NCI-H146 (cell line): ENCODE measurements at places on chromosomes 2 and 18.

- peak; percentile 13 for DNase-seq
These were observed 138.5 kb downstream of the RIT2 start for GRCh38 chr18:42976869-42977590.

DNA sequence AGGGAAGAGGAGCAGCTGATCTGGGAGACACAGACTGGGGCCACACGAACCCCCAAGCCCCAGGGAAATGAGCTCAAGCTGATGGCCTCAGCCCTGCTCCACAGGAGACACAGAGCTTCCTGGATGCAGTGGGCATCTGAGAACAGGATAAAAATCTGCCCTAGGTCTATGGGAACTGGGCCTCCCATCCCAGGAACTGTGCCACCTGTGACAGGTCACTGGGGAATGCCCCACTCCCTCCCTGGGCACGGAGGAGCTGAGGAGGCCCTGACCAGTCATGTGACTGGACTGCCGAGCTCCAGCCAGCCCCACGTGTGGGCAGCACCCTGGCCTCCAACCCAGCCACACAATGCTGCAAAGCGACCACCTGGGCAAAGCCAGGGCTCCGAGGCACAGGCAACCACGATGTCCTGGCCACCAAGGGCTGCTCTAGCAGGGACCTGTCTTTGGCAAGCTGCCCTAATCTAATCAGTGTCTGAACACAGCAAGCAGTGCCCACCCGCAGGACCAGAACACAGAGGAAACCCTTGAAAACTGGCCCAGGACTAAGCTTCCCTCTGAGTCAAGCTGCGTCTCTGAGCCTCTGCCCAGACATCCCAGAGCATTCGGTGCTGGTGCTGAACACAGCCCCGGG, 57.8 kb upstream of the ID2 start:
- DNase-seq = no peak

GRCh38 chr2:31381601-31382000, 32.9 kb downstream of the XDH start:
- DNase-seq = no peak

DNA sequence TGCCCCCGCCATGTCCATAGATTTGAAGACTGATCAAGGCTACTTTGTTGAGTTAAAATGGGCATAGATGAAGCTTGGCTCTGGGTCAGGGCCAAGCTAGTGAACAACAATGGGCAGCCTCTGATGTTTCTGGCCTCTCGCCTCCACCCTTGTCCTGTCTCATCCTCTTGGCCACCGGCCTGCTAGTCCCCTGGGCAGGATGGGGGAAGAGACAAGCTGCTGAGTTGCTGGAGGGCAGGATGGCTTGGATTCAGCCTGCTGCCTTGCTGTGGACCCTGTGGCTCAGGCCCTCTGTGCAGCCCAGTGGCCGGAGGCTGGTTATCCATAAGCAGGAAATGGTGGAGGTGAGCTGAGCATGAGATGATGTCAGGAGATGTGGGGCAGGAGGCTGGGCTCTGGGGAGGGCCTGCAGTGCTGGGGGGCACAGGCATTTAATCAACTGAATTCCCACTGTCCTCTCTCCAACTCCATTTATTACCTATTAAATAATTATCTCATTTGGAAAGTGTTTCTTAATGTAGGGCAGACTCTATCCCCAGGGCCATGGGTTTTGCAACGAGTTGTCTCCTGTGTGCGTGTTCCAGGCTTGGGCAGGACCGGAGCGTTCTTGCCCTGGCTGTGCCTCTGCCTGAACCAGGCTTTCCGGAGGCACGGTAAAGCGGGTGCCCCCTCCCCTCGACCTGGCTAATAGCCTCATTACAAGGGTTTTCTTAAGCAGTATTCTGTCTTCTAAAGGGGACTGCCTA, 122.9 kb downstream of the GLI2 start:
- no peak for DNase-seq

DNA sequence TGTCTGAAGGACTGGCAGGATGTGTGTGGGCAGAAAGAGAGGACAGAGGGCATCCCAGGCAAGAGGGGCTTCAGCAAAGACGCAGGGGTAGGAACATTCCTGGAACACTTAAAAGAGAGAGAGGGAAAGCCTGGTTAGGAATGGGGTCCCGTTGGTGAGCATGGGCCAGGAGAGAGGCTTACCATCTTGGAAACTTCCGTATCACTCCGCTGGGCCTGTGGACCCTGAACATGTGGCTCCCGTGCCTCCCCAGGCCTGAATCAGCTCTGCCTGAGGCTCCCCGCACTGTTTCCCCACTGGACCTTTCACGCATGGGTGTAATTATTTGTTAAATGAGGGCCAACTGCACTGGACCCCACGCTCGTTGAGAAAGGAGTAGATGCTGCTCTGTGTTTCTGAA, 191.1 kb upstream of the GLI2 start:
- DNase-seq = no peak
